Fibroblast of skin of left quadriceps (primary cell): ENCODE measurements at places on chromosomes 11 and 22.

DNA sequence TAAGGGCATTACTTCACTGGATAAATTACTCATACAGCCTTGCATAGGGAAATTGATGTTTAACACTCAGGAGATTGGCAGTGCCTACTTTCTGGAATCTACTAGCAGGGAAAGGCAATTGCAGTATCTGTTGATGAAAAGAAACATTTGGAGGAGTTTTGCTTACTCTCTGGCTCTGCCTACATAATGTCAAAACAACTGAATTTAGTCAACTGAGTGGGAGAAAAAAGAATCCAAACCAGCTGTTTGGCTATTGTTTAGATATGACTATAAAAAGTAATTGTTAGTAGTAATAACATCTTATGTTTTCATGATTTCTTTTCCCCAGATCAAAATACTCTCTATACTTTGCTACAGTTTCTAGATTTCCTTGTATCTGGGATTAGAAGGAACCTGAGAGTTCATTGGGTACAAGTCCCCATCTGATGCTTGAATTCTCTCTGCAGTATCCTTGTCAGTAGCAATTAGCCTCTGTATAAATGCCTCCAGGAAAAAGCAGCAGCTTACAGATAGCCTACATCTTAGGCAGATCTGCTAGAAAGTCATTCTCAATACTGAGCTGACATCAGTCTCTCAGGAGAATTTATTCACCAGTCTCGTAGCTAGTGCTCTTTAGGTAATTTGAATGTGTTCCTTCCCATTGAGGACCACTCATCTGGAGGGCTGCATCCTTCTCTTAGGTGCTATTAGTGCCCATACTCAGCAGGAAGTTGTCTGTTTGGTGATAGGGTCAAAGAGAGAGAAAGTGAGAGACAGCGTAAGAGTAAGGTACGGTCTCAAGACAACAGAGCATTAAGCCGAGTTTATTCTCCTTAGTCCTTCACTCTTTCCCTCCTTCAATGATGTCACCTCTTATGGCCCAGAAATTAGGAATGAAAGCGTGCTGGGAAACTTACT is 185.9 kb upstream of the CCDC90B start:
- no peak for DNase-seq

DNA sequence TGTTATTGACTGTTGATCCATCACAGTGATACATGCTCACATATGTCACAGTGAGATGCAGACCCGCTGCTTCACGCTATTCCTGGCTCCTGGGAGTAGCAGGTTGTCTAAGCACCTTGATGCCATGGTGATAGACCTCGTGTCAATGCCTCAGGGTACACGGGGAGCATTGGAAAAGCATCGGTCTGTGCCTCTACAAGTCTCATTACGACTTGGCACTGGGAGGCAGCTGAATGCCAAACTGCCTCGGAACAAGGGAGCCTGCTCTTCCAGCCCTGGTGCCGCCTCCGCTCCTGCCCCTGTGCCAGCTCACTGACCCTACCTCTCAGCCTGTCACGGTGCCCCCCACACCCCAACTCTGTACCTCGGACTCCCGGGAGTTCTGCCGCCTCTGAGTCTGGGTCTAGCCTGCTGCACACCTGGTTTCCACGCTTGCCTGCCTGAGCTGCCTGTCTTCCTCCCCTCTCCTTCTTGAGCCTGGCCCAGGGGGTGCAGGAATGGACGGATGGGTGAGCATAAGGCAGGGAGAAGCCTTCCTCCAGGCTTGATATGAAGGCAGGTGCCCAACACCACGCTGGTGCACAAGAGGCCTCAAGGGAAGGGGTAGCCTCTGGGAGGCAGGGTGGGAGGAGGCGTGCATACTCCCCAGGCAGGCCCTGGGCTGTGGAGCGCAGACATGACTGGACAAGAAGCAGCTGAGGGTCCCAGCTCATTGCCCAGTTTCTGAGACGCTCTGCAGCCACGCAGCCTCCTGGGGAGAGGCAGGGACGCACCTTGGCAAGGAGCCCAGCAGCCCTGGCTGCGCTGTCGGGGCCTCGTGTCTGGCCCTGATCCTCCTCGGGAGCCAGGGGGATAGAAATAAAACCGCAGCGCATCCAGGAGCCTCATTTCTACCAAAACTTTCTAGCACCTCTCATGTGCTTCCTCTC is 1.8 kb upstream of the NFAM1 start:
- no peak for DNase-seq

DNA sequence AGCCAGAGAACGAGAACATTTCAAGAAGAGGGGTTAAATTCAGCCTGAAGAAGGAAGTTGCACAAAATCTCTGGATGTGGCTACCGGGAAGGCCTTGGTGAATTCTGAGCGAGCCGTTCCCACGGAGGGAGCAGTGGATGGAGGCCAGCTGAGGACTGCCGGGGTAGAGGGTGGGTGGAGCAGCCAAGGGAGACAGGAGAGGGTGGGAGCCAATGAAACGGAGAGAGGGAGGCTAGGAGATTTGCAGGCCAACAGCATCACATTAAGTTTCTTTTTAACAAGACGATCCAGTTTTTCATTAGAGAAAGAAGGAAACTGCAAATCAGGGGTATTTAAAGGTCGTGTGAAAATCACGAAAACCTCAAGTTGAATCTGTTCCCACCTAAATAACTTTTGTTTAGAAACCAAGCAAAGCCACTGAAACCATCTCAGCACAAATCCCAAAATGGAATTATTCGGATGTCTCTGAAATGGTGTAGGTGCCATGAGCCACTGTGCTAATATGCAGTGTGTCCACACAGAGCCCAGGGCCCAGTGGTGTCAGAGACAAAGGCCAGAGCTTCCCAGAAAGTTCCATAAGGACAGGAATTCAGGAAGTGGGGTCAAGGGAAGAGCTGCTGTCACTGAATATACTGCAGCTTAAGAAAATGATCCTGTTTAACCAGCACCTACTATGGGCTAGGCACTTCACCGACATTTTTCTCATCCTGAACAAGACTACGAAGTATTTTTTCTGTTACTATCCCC is 59.7 kb upstream of the SLC35C1 start:
- DNase-seq, result no peak

- DNase-seq, result no peak
Measured at GRCh38 chr22:32650553-32651345, 150.8 kb upstream of the TIMP3 start.

GRCh38 chr11:69674267-69674885 is 777 bp downstream of the LTO1 start:
- DNase-seq, result no peak

DNA sequence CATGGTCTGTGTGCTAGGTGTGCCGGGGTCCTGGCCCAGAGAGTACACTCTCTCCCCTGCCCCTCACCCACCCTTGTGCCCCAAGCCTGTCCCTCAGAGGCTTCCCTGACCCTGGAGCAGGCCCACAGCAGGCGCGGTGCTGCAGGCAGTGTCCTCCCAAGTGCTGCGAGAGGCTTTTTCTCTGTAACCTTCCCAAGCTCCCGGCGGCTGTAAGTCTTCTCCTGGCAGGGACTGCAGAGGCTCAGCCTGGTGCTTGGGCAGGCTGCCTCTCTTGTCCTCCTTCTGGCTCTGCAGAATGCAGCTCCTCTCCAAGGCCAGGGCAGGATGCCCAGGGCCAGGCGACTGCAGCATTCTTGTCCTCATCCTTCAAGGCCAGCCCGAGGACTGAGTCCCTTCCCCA is 15.9 kb downstream of the RFPL1 start:
- DNase-seq, result no peak
